ENCODE measurements at places on chromosomes 11 and 22. TPM values are rescaled to one million over a fixed set of nuclear protein-coding genes. Genes with fewer than 3 reads are reported as not detected.

The TOMM22 gene
- total RNA-seq, result 138 TPM

DNA sequence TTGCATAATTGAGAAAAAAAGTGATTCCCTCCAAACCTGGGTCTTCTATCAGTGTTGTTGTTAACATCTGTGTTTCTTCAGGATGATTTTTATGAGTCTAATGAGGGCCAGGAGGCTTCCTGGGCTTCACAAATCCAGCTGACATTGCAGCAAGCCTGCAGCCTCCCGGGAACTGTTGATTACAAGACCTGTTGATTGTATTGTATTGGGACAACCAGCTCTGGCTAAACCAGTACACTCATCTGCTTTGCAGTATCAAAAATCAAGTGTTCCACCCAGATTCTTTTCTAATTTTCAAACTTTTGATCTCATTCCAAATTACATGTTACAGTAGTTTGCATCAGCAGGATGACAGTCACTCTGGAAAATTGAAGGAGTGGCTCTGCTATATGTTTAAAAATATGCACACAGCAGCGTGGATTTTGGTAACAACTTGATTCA lies 16.1 kb upstream of the PRSS23 start:
- no peaks in the 10 kb centered on the region for H3K36me3 ChIP-seq
- H3K4me3 ChIP-seq, result no peak overlapping the region
- H3K27ac ChIP-seq, result no peak overlapping the region
- no peaks in the 10 kb centered on the region for H3K4me1 ChIP-seq
- H3K27me3 ChIP-seq, result peaks cover 17% of the 10 kb centered on the region
- no peak for DNase-seq

GRCh38 chr22:45838305-45838887 lies 138.6 kb downstream of the WNT7B start:
- no peak overlapping the region for H3K27ac ChIP-seq
- no peaks in the 10 kb centered on the region for H3K36me3 ChIP-seq
- DNase-seq, result no peak
- no peak overlapping the region for H3K4me3 ChIP-seq

GRCh38 chr11:74321487-74322188 lies 10.2 kb upstream of the P4HA3 start:
- peaks cover 16% of the 10 kb centered on the region for H3K27me3 ChIP-seq
- H3K4me1 ChIP-seq, result no peaks in the 10 kb centered on the region
- H3K27ac ChIP-seq, result no peak overlapping the region
- H3K36me3 ChIP-seq, result peaks cover 8% of the 10 kb centered on the region
- DNase-seq, result no peak

GRCh38 chr11:93100211-93100610 lies 97.6 kb downstream of the SLC36A4 start:
- no peak overlapping the region for H3K4me3 ChIP-seq
- H3K4me1 ChIP-seq, result peaks cover 2% of the 10 kb centered on the region
- no peak for DNase-seq
- H3K36me3 ChIP-seq, result no peaks in the 10 kb centered on the region

DNA sequence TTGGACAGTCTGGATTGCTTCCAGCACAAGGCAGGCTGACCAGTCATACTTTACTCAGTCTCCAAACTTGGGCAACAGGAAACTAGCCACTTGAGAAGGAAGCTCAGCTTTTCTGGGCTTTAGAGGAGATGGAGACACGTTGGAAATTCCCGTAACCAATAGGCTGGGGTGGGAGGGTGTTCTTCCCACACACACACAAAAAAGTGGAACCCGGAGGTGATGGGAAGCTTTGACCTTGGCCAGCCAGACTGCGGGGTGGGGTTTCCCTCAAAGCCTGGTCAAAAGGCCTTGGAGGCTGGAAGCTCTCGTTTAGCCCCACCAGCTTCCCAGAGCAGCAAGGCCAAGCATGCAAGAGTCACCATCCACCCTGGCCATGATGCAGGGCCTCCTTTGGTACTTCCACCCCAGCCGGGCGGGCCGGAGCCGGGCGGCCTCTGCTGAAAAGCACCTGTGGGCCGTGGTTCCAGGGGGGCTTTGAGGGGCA lies 126.2 kb downstream of the BCR start:
- no peak overlapping the region for H3K4me3 ChIP-seq
- no peaks in the 10 kb centered on the region for H3K27me3 ChIP-seq
- peaks cover 5% of the 10 kb centered on the region for H3K36me3 ChIP-seq
- no peak overlapping the region for H3K27ac ChIP-seq
- no peaks in the 10 kb centered on the region for H3K4me1 ChIP-seq
- DNase-seq, result no peak

DNA sequence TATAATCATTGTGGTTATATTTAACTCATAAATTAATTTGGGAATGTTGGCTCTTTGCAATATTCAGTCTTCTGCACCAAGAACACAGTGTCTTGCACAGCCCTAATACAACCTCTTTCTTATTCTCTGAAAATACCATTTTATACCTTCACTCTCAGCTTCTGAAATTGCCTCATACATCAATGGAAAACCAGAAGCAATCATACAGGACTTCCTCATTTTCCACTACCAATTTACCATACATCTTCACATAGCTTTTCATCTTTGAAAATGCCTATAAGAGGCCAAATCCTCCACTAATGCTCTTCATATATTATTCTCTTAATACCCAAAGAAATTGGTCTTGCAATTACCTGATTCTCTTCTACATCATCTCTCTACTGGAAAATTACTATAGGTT lies 4.3 kb upstream of the OR2AG1 start:
- no peak overlapping the region for H3K4me3 ChIP-seq
- DNase-seq, result no peak
- H3K27ac ChIP-seq, result no peak overlapping the region
- peaks cover 27% of the 10 kb centered on the region for H3K27me3 ChIP-seq
- H3K36me3 ChIP-seq, result no peaks in the 10 kb centered on the region

GRCh38 chr11:21625982-21626381 lies 566.9 kb upstream of the ANO5 start:
- no peaks in the 10 kb centered on the region for H3K27me3 ChIP-seq
- H3K4me3 ChIP-seq, result no peak overlapping the region
- H3K36me3 ChIP-seq, result no peaks in the 10 kb centered on the region
- no peak overlapping the region for H3K27ac ChIP-seq
- H3K4me1 ChIP-seq, result peaks cover 1% of the 10 kb centered on the region

DNA sequence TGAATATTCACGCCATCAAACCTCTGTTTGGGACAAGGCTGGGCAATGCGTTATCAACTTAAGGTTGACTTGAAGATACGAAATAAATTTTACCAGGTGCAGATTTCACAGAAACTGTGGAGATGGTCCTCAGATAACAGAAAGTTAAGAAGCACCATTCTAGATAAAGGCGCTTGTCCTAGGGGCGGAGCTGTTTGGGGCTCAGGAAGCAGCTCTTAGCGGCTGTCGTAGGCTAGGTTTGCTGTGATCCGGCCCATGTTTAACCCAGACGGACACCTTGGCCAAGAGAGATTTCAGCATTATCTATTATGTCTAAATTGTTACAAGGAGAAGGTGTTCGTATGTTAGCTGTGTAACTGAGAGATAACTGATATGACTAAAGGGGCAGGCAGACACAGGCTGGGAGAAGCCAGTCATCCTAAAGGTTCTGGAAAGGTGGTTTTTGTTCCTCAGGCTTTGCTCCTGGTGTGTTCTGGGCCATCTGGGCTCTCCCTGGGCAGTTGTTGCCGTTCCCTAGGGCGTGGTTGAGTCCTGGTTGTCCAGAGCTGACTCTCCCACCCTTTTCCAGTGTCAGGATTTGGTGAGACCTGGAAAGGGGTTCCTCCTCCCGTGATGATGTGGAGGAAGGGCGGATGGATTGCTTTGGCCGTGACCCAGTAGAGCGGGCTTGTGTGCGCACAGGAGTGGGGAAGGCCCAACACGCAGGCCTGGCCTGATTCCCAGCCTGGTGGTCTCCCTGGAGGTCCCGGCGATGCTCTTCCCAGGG lies 25.8 kb downstream of the TPCN2 start:
- no peak overlapping the region for H3K27ac ChIP-seq
- H3K27me3 ChIP-seq, result no peaks in the 10 kb centered on the region
- no peak overlapping the region for H3K4me3 ChIP-seq
- peaks cover 4% of the 10 kb centered on the region for H3K4me1 ChIP-seq
- peaks cover 4% of the 10 kb centered on the region for H3K36me3 ChIP-seq

The OR10D3 gene
- total RNA-seq, result not detected

- H3K4me1 ChIP-seq, result no peaks in the 10 kb centered on the region
- no peak for DNase-seq
- no peak overlapping the region for H3K27ac ChIP-seq
- H3K36me3 ChIP-seq, result no peaks in the 10 kb centered on the region
- H3K4me3 ChIP-seq, result no peak overlapping the region
These were observed 12.5 kb upstream of the MYRF start for GRCh38 chr11:61739966-61740365.

The CHADL gene
- 0.11 TPM for total RNA-seq

GRCh38 chr11:130706572-130706971 lies 209.7 kb downstream of the SNX19 start:
- H3K4me3 ChIP-seq, result no peak overlapping the region
- H3K27me3 ChIP-seq, result no peaks in the 10 kb centered on the region
- no peaks in the 10 kb centered on the region for H3K36me3 ChIP-seq
- no peak for DNase-seq
- no peak overlapping the region for H3K27ac ChIP-seq

The SIK3 gene
- total RNA-seq, result 25.6 TPM

DNA sequence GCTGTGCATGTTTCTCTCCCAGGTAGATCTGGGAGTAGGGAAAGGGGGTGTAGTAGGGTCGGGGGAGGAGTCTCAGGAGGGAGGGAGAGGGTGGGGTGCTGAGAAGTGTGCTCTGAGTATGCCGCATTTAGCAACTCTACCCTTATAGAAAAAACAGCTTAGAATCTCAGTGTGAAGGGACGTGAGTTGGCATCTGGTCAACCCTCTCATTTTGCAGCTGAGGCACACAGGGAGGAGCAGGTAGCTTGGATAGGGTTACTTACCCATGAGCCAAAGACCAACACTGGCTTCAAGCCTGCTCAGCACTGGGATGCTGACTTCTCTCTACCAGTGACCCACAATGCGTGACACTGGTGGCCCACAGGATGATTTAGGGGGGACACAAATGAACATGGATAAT lies 95.9 kb downstream of the FBXO7 start:
- no peak for DNase-seq
- H3K27me3 ChIP-seq, result peaks cover 2% of the 10 kb centered on the region
- peaks cover 4% of the 10 kb centered on the region for H3K4me1 ChIP-seq
- no peak overlapping the region for H3K27ac ChIP-seq
- no peaks in the 10 kb centered on the region for H3K36me3 ChIP-seq
